NCI-H187 treated with DMSO at 0.1 percent for 48 hours (cell line): ENCODE measurements at places on chromosomes 3 and 15.
A peak's percentile ranks its signal among the peaks of the same experiment; 100 is the strongest.

GRCh38 chr15:59457103-59457502 is 19.1 kb downstream of the FAM81A start:
- no peak for DNase-seq

DNA sequence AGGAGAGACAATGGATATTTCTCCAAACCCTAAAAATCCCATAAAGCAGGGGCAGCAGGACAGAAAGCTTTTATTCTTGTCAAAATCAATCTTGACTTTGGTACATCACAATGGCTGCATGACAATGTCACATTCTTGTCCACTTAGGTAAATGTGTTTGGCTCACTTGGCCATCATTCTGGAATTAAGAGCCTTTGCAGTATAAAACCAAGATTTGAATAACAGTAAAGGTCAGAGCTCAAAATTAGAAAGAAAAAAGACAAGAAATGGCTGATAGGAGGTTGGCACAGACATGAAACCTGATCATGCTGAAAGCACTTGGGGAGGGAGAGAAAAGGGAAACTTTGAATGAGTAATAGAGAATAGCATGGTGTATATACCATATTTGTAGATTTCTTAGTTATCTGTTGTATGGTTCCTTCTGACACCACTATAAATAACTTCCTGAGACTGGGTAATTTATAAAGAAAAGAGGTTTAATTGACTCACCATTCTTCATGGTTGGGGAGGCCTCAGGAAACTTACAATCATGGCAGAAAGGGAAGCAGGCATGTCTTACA is 158.5 kb upstream of the SGO1 start:
- no peak for DNase-seq

GRCh38 chr3:14549256-14549919 is 9.2 kb upstream of the GRIP2 start:
- DNase-seq = no peak

- no peak for DNase-seq
These were observed 170.0 kb upstream of the NDN start for GRCh38 chr15:23857028-23857641.

GRCh38 chr3:136694321-136694720 is 57.9 kb downstream of the STAG1 start:
- DNase-seq = no peak

DNA sequence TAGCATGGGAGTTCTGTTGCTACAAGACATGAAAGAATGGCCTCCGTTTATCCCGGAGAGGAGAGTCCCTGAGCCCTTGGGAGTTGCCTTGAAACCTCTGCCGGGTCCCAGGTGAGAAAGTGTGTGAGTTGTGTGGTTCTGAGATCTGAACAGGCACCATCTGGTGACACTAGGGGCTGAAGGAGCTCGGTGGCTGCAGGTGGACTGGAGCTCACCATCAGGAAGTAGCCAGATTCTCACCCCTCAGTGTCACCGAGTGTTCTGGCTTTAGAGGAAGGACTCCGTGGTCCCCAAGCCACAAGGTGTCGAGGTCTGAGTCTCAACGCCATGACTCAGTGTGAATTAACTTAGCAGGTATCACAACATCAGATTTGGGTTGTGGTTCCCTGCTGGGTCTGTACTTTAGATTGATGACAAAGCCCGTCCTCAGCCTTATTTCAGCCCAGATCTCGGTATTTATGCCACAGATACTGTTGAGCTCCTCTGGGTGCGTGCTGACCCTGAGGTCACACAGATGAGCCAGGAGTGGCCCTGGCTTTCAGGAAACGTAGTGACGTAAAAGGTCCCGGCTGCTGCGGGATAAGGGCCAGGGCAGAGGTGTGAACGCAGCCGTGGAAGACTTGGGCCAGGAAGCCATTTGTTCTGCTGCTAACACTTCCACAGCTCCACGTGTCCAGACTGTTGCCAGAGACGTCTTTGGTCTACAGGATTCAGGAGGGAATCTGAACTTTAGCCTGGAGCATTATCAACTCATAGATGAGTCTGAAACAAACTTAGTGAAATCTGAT is 54.4 kb downstream of the PGPEP1L start:
- no peak for DNase-seq

- DNase-seq = no peak
These were observed 110.1 kb downstream of the DNAH12 start for GRCh38 chr3:57434041-57434440.

GRCh38 chr15:64310036-64310435 is 45.9 kb downstream of the CSNK1G1 start:
- no peak for DNase-seq

GRCh38 chr3:22895671-22896070 is 307.5 kb upstream of the UBE2E2 start:
- DNase-seq = no peak

- peak; percentile 72 for DNase-seq
These were observed 150.7 kb downstream of the OPA1 start for GRCh38 chr3:193743702-193744047.

GRCh38 chr3:53104762-53105161 is 25.5 kb downstream of the RFT1 start:
- no peak for DNase-seq

GRCh38 chr15:73930371-73930770 is 4.1 kb downstream of the LOXL1 start:
- DNase-seq = no peak

- DNase-seq = no peak
These were observed 169.7 kb downstream of the RSRC1 start for GRCh38 chr3:158279609-158280008.

DNA sequence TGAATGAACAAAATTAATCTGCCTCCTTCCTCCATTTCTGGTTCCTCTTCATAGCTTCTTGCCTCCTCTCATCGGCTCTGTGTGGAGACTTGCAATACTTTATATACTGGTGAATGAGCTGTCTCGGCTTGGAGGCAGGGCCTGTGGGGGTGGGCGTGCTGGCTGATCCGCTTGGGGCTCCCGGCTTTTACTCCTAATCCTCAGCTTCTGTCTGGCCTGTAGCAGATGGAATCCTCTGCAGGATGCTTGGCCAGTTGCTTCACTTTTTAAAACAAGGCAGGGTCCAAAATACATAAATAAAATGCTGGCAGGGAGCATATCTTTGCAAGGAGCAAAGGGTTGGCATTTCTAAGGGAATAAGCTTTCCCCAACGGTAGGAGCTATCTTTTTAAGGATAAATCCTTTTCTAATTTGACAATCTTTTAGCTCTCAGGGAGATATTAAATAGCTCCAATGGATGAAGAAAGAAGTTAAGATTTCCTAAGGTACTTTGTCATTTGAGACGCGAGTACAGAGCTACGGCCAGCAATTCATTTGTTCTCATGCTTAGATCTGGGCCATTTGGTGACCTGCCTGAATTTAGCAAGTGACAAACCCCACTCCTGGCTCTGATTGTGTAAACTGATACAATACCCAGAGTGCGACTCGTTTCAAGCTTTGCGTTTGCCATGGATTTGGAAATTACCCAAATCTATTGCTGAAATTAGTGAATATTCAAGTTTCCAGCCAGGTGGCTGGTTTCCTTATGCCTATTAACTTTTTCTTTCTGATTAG is 18.9 kb downstream of the SV2B start:
- no peak for DNase-seq

DNA sequence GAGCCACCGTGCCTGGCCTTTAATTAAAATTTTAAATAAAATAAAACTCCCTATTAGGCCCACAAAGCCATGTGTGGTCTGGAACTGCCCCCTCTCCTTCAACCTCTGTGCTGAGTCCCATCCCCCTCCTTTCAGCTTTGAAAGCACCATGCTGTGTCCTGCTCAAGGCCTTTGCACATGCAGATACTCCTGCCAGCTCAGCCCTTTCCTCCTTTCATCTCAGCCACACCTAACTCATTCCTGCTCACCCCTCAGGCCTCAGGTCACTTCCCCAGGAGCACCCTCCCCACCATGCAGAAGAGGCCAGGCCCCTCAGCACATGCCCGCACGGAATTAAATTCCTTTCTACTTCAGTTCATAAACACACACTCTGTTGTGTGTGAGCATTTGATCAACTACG is 28.1 kb downstream of the ATRIP start:
- no peak for DNase-seq

DNA sequence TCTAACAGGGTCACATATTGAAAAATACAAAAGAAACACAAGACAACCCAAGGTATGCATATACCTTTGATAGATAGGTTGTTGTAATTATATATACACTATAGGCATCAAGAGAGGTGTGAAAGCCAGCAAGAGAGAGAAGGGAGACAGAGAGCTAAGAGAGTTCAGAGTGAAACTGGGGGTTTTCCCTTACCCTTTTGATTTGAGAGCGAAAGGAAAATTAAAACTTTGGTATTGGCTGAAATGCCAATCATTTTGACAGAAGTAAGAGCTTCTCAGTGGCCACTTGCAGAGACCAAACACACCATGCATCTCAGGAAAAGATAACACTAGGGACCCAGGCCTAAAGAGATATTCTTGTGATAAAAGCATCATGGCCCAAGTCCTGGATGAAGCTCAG is 183.6 kb downstream of the SHOX2 start:
- DNase-seq = no peak

GRCh38 chr15:96416934-96417759 is 86.6 kb downstream of the NR2F2 start:
- no peak for DNase-seq

DNA sequence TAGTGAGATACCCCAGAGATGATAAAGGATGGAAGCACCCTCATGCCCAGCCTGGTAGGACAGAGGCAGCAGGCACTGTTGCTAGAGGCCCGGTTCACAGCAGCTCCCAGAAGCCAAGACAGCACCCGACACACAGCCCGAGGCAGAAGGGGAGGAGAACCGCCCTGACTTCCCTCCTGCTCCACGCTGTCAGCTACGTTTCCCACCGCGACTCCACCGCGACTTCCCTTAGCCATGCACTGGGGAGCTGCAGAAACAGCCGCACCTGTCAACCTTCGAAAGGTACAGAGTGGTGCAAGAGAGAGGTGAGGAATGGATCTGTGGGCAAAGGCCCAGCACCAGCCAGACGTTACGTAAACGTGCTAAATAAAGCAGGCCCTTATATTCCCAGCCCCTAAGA is 529.2 kb downstream of the GABRG3 start:
- no peak for DNase-seq
